Cardiac fibroblast (primary cell): ENCODE measurements at places on chromosomes 5 and 9.

DNA sequence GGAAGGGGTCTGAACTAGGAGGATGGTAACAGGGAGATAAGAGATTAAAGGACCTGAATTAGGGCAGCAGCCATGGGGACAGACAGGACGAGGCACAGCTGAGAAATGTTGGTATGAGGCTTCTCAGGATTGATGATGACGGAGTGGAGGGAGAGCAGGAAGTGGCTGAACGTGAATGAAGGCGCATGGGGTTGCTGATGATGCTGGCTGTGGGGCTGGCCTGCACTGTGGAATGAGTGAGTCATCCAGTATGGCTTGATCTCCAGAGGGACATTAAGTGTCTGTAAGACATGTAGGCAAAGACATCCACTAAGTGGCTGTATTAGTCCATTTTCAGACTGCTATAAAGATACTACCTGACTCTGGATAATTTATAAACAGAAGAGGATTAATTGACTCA, 256.4 kb downstream of the ICE1 start:
- peak; percentile 11 for DNase-seq

DNA sequence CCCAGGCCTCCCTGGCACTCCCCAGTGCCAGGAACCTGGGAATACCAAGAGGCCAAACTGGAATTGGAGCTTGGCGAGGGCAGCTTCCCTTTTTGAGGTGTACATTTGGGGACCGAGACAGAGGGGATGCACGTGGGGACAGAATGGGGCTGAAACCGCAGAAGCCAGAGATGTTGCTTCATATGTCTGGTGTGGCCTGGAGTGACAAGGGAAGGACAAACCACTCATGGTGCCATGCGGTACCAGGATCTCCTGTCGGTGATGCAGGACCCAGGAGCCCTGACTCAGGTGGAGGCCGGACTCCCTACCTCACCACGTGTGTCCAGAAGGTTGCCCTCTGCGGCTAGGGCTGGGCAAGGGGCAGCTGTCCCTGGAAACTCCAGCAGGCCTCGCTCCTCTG, 4.0 kb upstream of the CSF2 start:
- no peak for DNase-seq

DNA sequence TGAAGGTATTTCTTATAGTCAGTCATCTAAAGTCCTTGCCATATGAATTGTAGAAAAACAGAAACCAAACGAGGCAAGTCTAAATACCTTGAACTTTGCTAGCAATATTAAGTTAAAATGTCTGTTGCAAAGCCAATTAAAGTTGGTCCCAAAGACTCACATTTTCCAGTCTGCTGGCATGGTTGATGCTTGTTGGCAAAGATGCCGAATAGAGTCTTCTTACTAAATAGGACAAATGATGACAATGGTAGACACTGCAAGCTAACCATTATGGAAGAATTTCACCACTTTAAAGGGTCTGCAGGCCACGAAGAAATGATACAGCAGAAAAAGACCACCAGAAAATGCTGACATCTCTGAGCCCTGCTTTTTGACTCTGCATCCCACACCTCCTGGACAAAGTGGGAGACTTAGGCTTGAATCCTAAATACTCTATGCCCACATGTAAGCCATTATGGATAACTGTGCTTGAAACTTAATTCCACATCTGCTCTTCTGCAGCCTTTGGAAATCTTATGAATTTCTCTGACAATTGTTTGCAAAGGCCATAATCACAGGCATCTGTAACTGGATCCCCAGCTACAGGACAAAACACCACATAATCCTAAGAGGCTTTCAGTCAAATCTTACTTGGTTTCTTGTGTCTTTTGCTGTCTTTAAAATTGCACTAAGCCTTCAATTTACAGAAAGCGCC, 61.3 kb downstream of the LHFPL2 start:
- peak; percentile 33 for DNase-seq

GRCh38 chr5:15844253-15844652, 335.3 kb downstream of the MARCHF11 start:
- no peak for DNase-seq

DNA sequence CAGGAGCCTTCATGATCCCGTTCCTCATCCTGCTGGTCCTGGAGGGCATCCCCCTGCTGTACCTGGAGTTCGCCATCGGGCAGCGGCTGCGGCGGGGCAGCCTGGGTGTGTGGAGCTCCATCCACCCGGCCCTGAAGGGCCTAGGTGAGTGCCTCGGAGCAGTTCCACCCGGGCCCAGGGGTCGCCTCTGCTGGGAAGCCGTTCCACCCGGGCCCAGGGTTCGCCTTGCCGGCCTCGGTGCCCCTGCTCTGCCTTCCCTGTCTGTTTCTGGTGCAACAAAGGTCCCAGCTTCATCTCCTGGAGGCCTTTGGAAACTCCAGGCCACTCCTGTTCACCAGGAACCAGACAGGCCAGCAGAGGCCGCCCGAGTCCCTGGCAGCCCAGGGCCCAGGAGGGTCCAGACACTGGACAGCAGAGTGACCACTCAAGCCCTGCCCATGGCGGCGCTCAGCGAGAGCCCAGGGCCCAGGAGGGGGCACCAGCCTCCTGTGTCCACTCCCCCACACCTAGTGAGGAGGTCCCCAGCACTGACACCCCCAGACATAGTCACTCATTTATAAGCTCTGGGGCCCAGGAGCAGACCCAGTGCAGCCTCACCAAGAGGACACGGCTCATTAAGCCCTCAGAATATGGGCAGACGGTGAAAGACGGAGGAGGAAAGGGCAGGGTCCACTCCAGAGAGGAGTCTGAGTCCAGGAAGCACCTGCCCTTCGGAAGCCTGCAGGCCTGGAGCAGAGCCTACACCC, 7.5 kb downstream of the SLC6A19 start:
- DNase-seq = peak; percentile 23

GRCh38 chr9:131545786-131546335, 538 bp downstream of the PRRT1B start:
- no peak for DNase-seq

DNA sequence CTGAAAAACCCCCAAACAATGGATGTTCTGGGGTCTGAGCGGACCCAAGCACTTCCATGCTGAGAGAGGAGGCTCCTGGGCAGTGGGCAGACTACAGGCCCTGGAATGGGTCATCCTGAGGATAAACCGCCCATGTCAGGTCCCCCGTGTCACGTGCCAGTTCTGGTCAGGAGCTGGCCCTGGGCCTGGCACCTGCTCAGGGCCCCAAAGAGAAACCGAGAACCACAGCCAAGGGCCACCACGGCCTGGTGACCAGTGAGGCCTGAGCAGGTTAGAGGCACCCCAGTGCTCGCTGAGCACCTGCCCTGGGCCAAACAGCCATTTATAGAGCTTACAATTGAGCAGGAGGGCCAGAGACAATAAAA, 15.8 kb downstream of the LMAN2 start:
- DNase-seq = no peak

DNA sequence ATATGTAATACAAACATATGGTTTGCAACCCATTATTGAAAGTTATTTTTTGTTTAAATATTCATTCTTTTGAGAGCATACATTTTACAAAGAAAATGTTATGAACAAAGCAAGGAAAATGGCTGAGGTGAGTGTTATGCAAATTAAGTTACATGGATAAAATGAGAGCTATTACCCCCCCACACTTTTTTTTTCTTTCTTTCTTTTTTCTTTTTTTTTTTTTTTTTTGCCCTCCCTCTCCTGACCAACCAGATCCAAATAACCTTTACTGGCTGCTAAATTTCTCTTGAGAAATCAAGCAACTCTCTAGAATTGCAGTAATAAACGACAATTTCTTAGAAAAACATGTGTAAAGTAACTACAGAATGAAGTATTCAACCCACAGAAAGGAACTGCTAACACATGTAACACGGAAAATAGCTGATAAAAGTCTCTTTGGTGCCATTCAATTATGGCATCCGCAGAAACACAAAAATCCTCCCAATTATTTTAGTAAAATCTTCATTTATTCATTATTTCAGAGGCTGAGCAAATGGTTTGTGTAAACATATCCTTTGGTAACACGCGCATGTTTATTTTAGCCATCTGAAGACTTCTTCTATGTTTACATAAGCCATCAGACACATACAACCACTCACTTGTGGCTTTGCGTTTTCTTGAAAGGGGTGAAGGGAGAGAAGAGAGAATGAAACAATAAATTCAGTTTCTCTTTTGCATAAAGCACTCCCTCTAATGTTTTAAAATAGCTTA, 216.1 kb downstream of the NFIB start:
- DNase-seq = no peak

- no peak for DNase-seq
Observed at GRCh38 chr5:126359884-126360283, 63.3 kb upstream of the GRAMD2B start.

DNA sequence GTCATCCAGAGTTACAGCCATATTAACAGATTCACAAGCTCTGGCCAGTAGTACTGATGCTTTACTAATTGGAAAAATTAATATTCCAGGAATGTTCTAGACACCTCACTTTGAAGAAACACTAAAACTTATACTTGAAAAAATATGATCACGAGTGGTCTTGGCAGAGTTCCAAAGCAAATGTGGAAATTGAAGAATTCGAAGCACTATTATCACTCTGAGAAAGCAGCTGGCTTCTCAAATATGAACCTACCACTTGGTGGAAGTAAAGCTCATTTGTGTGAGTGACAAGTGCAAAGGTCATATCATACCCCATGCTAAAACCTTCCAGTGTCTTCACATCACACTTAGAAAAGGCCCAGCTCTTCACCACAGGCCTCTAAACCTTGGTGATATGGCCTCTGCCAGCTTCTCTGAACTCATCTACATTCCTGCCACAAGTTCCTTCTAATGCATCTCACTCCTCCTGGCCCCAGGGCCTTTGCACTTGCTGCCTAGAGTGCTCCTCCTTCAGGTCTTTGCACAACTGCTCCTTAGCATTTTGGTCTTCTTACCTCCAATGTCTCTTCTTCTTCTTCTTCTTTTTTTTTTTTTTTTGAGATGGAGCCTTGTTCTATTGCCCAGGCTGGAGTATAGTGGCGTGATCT, 175.7 kb upstream of the SMIM23 start:
- no peak for DNase-seq

DNA sequence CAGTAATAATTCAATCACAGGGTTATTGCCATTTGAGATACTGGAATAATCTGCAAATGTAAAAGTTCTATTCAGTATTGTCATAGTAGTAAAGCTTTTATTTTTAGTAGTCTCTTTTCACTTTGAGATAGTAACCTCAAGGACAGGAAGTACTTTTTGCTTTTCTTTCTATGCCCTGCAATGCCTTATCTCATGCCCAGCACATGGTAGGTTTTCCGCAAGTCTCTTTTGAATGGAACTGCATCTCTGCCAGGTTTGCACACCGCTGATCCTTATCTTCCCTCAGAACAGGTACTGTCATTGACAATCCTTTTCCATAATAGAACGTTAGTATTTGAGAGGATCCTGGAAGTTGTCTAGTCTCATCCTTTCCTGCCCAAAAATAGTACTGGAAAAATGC, 91.8 kb upstream of the IFNK start:
- DNase-seq = no peak
